ENCODE measurements at places on chromosomes 5 and 9.
A peak's percentile ranks its signal among the peaks of the same experiment; 100 is the strongest.

DNA sequence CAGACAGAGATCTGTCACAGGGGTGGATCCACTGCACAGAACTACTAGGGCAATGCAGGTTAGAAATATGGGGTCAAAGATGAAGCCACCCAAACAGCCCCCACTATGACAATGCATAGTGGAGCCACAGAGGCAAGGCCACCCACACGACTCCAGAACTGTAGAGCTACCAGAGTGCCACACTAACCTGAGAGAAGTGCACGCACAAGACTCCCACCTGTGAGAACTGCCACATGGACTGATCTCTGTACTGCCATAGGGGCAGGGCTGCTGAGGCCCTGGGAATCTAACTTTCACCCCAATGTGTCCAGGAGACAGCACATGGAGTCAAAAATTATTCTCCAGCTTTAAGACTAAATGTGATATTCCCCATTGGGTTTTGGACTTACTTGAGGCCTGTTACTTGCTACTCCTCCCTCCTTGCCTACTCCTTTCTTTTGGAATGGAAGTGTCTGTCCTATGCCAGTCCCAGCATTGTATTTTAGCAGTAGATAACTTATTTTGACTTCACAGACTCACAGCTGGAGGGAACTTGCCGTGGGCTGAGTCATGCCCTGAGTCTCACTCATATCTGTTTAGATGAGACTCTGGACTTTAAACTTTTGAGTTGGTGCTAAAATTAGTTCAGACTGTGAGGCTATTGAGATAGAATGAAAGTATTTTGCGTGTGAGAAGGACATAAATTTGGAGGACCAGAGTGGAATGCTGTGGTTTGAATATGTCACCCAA is 853.3 kb downstream of the MAT2B start:
- no peak for DNase-seq

GRCh38 chr9:13053504-13053903 is 226.0 kb downstream of the MPDZ start:
- DNase-seq: no peak

DNA sequence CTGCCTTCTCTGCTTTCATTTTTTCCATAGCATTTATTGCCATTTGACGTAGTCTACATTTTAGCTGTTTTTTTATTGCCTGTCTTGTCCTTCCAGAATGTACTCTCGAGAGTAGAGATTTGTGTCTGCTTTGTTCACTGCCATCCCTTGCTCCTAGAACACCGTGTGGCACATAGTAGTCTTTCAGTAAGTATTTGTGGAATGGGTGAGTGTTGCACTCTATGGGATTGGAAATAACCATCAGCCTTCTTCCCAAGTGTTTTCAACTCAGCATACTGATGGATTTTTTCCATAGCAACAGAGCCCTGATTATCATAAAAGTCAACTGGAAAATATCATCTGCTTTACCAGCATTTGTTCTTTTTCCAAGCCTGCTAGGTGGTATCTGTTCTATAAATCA is 462.6 kb downstream of the ENC1 start:
- DNase-seq: no peak

DNA sequence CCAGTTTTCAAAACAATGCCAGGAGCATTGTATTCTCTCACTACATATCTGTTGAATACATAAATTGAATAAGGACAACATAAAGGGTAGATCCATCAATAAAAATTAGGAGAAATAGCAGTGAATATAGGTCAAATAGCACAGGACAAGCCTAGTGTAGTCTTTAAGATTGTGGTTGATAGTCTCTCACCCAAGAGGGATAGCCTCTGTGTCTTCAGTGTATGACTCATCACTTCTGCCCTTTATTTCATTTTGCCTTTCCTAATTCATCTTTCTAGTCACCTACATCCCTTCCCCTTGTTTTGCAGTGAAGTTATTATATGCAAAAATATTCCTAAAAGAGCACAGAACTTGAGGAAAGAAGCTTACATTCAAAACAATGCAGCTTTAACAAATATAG is 335.0 kb upstream of the TUSC1 start:
- no peak for DNase-seq

DNA sequence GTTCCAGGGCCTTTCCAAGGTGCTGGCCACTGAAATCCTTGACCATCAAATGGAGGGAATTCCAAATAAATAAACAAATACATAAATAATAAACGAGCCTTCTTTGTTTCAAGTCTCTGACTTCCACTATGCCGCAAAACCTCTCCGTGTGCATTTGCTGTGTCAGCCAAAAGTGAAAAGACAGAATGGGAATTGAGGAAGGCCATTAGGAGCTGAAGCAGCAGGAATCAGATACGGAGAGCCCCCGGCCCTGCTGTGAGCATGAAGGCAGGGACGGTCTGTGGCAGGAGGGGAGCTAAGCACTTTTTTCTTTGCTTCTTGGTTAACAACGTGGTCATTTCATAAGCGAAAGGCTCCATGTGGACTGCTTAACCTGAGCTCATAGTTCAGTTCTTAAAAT is 26.1 kb downstream of the PLPPR1 start:
- no peak for DNase-seq

DNA sequence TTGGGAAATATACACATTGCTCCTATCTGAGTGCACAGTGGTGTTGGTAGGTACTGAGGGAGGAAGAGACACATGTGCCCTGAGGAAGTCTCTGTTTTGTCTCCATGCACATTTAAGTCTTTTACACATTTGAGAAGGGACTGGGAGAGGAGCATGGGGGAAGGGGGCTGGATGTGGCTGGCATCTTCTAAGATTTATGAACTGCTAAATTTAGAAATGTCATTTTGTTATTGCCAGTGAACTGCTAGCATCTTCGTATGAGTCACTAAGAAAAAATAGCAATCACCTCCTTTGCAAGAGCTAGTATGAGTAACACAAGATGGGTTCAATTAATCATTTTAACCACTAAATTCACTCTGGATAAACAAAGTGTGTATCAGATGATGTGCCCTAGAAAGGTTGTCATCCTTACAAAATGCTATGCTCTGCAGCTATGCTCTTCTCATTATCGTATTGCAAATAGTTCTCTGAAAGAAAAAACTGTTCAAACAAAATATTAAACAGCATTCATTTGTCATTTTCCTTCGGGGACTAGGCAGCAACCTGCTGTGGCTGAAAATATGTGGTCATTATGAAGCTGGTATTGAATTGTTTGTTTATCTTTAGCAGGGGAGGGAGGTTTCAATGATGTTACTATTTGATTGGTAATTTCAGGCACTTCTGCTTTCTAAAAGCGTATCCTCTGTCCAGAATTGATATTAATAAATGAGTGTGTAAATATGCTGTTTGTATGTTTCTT is 236.5 kb downstream of the DMRTA1 start:
- DNase-seq: no peak

DNA sequence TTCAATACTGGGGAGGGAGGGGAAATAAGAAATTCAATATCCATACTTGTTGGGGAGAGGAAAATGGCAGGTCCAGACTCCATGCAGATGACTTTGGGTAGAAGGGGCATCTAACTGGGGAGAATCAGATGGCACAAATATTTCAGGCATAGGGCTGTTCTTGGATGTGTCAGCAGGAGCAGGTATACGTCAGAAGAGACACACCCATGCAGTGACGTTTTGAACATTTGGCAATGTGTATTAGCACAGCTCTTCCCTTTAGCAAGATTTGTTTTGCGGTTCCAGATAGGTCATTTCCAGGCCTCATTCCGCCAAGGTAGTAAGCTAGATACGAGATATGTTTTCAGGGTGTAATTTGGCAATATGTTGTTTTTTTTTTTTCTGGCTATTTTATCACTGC is 187.2 kb upstream of the CDH10 start:
- no peak for DNase-seq

DNA sequence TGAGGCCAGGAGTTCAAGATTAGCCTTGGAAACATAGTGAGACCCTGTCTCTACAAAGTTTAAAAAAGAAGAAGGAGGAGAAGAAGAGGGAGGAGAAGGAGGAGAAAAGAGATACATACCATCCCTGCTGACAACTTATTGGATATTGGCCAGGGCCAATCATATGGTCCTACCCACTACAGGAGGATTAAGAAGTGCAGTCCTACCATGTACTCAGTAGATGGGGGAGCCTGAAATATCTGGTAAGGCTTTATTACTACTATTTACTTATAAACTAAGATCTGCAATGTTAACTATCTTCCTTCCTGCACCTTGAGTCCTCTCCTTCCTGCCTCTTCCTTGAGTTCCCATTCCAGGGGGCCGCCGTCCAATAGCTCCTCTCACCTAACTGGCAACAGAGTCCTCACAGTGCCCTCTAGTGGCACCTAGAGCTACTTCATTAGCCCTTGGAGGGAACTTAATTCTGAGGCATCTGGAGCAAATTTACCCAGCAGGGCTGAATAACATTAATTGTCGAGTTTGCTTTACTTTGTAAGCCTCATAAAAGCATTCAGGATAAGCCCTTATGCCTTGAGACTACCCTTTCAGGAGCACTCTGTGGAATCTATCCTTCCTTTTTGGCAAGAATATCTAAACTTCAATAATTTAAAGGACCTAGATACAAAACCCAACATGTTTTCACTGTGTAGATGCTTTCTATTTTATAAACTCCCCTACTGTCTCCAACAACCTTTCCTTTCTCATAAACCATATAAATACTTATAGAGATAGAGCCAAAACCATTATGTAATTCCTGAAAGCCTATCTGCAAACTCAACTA is 39.1 kb upstream of the RANBP6 start:
- peak; percentile 65 for DNase-seq

- no peak for DNase-seq
Measured at GRCh38 chr9:5004481-5004880, 19.4 kb downstream of the JAK2 start.

DNA sequence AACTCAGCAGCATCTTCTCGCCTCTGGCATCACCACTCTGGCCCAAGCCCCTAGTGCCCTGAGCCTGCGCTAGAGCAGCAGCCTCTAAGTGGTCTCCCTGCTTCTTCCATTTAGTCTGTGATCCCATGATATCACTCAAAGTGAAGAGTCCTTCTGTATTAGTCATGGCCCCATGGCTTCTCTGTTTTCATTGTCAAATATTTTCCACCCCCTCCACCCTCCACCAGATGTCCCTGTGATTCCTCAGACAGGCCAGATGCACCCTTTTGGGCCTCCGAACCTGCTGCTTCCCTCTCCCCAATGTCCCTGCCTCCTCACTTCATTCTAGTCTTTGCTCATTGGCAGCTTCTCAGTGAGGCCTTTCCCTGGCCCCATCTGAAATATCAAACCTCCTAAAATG is 299.2 kb downstream of the SPOCK1 start:
- DNase-seq: no peak

DNA sequence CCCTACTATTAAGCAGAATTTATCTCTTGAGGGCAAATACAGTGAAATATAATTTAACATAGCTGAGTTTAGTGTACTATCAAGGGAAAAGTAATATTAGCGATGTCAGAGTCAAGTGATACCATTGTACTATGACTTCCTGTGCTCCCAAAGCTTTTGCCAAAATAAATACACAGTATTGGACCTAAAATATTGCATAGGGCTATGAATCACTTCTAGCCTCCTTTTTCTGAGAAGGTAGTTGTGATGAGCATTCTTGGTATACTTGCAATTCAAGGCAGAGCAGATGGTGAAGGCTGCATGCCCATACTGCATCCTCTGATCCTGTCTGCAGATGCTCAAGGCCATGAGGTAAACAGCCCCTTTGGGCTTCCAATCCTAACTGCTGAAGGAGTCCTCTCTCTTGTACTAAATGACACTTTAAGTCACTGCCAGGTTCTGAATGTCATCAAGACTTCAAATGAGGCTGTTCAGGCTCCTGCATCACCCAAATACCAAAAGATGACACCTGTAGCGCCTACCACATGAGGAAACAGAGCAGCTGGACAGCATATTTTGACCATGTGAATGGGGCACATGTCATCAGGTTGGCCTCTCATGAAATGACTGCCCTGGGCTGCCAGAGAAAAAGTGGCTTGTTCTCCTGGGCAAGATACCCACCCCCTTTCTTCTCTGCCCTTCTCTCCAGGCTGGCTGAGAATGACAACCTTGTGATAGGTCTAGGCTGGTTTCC is 29.7 kb upstream of the PPP2CA start:
- DNase-seq: no peak
